ENCODE measurements at places on chromosomes 3 and 15.

DNA sequence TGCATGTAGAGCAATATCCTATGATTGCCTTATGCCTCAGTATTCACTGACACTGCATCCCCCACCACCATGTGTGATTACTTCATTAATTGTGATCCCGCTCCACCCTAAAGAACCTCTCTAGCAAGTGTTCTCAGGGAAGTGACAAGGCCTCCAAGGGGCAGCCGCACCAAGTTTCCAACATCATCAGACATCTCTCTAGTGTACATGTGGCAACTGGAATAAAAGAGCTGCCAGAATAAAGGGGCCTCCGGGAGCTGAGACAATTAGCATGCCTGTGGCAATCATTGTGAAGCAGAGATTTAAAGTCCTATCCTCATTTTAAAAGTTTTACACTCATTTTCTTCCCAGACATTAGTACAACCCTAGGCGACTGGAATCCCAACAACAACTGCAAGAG, 902.1 kb upstream of the SEMA6D start:
- DNase-seq, result no peak

DNA sequence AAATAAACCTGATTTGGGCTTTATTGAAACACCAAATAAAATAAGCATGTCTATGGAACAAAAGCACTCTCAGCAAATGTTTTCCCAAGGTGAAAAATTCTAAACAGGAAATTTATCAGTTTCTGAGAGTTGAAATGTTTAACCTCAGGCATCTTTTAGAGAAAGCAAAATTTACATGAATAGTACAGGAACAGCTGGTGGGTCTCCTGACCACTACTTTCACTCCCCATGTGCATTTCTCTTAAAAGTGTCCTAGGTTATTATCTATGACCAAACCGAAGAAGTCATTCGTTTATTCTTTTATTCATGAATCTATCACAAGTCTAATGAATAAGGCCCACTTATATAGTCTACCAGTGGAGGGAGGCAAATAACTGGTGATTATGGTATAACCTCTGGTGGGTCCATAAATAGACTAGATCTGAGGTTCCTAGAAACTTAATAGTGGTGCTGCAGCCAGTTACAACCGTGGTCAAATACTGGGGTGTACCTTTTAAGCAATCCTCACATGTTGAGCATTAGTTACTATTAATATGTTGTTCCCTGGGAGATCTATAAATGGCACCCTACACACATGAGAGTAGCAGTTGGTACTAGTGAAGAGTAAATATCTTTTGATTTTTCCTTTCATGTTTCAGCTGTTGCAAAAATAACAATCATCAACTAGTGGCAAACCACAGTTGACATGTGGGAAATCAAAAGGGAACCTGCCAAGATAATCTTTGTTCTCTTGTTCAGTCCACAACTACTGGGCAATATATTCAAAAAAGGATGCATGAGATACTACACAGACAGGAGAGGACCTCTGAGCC, 169.3 kb upstream of the STAC start:
- DNase-seq, result no peak

GRCh38 chr3:38275658-38276057, 6.4 kb upstream of the SLC22A14 start:
- no peak for DNase-seq

- DNase-seq, result no peak
Measured at GRCh38 chr3:34396288-34396687, 597.9 kb downstream of the PDCD6IP start.

GRCh38 chr3:9439331-9439730, 41.9 kb downstream of the SETD5 start:
- DNase-seq, result no peak

GRCh38 chr15:96097661-96098060, 232.8 kb upstream of the NR2F2 start:
- DNase-seq, result no peak

DNA sequence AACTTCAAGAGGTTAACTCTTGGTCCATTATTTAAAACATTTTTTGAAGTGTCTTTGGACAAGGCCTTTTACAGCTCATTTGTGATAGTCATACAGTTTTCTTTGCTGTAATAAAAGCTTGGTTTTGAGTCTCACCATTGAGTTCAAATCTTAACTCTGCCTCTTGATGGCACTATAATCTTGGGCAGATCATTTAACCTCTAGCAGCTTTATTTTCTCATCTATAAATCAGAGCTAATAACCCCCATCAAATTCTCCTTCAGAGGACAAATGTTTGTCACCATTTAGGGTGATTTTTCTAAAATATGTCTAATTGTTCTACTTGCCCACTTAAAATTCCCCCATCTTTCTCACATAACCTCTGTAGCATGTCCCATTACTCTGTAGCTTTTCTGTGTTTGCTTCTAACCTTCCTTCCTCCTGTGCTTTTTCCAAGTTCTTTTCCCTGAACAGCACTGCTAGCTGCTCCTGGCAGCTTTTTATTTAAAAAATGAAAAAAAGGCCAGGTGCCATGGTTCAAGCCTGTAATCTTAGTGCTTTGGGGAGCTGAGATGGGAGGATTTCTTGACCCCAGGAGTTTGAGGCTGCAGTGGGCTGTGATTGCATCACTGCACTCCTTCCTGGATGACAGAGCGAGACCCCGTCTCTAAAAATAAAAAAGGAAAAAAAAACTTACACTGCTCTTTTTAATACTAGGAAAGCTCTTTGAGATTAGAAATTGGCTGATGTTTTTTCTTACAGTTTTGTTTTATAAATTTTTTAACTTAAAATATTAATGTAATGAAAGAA, 28.5 kb downstream of the UBE2E1 start:
- no peak for DNase-seq

DNA sequence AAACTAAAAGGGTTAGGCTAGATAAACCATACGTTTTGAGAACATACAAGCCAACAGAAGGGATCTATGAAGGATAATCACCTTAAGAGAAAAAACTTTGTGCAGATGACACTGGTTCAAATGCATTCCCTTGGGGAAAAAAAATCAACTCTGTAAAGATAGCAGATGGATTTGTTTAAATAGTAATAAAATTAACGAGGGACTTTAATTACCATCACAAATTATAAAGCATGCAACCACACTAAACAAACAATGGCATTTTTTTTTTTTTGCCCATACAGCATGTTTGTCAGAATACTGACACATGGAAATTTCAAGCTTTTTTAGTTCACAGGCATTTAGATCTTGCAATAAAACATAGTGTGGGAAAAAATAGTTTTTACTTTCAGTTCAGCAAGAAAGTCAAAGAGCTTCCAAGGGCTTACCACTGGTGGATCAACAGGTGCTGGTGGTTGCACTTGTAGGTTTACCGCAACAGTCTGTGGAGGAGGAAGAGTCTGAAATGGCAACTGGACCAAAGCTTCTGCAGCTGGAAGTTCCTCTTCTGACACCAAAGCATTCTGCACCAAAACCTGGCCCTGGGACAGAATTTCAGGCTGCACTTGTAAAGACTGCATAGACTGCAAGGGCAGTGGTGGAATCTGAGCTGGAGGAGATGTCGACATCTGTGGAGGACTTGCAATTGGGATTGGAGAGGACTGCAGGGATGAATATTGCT, 53.1 kb downstream of the PHC3 start:
- DNase-seq, result no peak

DNA sequence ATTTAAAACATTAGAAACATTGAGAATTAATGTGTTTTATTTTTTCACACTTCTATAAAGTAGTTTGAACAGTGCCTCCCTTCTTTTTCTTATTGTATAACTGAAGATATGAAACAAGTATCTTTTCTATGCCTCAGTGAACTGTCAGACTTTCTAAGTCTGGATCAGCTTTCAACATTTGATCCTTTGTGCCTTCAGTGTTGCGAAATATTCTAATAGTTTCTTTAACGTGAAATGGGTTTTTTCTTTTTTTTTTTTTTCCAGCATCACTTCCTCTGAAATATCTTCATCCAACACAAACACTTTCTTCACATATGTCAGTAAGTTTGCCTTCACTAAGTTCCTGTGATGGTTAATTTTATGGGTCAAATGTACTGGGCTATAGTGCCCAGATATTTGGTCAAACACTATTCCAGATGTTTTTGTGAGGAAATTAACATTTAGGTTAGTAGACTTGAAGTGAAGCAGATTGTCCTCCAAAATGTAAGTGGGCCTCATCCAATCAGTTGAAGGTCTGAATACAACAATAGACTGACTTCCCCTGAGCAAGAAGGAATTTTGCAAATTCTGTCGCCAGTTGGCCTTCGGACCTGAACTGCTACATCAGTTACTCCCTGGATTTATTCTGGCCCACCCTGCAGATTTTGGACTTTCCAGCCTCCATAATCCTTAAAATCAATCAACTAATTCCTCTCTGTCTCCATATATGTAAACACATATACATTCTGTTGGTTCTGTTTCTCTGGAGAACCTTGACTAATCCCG, 6.4 kb upstream of the CPOX start:
- DNase-seq, result no peak

DNA sequence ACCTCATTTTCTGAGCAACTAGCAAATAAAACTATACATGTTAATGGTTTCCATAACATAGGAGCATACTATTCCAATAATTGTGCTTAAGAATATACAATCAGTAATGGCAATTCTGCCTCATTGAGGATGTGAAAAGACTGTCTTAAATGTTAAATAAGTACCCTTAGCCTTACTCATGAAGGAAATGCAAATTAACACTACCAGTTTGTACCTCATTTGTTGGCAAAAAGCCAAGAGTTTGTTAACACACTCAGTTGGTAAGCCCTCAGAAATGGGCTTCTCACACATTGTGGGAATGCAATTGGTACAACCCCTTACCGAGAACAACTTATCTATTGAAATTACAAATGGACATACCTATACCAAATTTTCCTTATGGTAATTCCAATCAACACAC, 9.2 kb upstream of the STT3B start:
- no peak for DNase-seq

DNA sequence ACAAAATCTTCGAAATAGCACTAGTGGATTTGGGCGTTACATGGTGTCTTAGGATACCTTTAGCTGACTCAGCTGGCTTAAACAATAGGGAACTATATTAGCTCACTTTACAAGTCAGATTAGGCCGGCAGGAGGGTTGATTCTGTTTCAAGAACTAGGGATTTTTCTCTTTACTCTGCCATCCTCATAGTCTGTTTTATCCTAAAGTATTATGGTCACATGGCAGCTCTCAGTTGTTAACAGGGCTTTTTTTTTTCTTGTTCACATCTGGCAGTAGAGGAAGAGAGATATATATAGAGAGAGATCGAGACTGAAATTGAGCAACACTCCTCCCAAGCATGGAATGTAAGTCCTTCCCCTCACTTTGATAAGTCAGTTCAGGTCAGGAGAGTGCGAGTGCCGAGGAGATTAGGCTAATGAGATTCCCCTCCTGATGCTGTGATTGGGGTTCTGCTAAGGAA, 32.9 kb downstream of the CHP1 start:
- DNase-seq, result no peak

- no peak for DNase-seq
Measured at GRCh38 chr3:62481962-62482361, 108.6 kb upstream of the FEZF2 start.

Data from HS-5 (cell line).